ENCODE measurements at places on chromosomes 1 and 21.

- DNase-seq, result no peak
Measured at GRCh38 chr1:205438213-205439158, 16.6 kb upstream of the LEMD1 start.

DNA sequence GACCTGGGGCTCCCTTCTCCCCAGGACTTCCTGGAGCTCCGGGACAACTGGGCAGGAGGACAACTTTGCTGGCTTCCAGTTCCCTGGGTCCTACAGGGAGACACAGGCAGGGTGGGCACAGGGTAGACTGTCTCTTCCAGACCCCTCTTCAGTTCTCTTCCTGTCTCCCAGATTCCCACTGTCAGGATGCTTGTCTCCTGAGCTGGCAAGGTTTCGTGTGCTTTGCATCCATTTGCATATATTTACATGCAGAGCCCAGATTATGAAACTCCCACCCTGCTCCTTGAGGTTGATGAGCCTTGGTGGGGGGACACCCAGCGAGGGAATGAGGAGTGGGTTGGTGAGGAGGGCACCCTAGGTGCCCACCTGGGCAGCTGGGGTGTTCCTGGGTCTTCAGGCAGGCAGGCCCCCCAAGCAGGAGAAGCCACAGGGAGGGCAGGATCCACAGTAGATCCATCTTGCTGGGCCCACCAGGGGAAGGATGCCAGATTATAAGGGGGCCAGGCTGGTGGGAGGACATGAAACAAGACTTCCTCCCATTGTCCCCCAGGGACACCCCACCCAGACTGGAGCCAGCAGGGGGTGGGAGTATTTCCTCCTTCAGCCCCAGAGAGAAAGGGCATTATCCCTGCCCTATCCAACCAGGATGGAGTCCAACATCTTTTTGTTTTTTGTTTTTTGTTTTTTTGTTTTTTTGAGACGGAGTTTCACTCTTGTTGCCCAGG is at the start of gene FCN3:
FCN3 (minus strand) TSS at position 463 of the 725 bp plus-strand sequence; CDS start at position 457, 6 bp downstream.
- DNase-seq, result no peak

DNA sequence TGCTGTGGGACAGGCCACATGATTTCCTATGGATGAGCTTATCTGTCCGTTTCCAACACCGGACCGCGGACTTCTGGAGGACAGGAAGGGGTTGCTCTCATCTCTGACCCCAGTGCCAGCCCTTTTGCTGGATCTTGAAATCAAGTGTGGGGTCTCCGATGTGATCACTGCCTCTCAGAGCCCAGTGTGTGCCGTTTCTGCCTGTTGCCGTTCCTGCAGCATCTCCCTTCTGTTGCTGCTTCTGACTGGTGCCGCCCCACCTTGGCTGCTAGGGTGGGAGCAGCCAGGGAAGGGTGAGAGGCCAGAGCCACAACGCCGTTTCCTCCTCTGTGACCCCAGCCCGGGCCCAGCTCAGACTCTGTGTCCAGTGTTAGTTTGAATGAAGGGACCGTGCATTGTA is 67.3 kb upstream of the WNT4 start:
- no peak for DNase-seq

GRCh38 chr1:8239306-8240023 is 78.4 kb upstream of the SLC45A1 start:
- DNase-seq, result no peak

GRCh38 chr1:93751377-93752250 is 70.0 kb upstream of the BCAR3 start:
- no peak for DNase-seq

GRCh38 chr1:47924270-47925048 is 72.7 kb downstream of the TRABD2B start:
- no peak for DNase-seq

DNA sequence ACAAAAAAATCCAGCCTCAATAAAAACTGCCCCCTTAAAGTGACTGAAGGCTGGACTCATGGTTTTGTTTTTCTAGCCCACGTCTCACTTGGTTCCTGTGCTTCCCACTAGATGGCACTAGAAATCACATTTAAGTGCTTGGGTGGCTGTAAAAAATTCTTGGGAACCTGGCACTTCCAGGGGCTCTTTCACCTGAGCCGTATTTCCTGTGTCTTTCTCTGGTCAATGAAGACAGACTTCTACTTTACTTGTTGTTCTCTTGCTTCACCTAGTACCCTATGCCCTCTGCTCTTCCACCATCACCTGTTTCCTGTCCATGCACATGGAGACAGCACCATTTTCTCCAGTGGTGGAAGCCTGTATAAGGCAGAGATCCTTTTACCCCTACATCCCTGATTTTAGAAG is 20.0 kb downstream of the METTL13 start:
- DNase-seq, result no peak

- DNase-seq, result no peak
Measured at GRCh38 chr1:21706151-21706835, 37.1 kb upstream of the RAP1GAP start.

DNA sequence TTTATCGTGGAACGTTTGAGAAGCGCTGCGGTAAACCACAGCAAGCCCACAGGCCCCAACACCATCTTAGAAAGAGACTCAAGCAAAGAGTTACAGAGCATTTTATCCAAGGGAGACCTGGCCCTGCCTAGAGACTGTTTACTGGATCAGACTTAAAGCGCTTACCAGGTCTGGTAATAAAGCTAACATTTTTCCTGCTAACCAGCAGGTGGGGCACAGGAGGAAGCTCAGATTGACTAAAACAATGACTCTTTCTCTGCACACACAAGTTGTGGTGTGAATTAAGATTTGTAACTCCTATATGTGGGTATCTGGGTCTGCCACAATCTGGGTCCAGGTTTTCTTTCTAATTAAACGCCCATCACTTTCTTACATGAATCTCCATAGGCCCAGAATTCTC is 136.5 kb upstream of the ETS2 start:
- no peak for DNase-seq

DNA sequence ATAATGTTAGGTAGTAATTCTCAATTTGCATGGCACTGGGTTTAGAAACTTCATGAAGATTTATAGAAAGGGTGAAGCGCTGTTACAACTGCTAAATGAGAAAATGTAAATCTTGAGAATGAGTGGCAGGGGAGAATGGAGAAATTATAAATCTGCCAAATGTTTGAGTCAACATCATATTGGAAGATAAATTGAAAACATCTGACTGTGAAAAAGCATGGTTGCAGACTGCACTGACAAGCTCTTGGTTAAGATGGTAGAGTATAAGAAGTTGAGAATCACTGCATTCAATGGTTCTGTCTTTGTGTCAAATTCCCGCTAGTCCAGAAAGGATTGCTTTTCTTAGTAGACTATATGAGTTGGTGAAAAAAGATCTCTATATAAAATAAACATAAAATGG is 113.3 kb upstream of the DUSP10 start:
- DNase-seq, result no peak

Measured in CD4-positive, alpha-beta T cell treated with Interleukin-1 beta for 1 hour (primary cell).